ENCODE measurements at places on chromosomes 6 and 20.

DNA sequence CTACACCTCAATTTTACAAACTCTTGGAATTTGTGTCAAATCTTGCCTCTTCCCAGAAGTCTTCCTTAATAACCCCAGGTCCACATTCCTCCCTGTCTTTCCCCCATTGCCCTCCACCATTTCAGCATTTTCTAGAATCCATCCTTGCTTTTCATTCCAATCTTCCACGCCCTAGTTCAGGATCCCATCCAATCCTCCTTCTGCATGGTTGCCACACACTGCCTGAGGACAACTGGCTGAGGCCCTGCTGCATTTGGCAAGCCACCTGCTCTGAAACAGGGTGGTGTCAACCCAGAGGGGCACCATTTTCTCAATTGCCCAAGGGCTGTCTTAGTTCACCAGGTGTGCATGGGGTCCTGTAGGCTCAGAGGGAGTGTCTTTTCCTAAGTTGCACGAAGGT is 37.9 kb upstream of the RFPL4B start:
- DNase-seq = no peak

DNA sequence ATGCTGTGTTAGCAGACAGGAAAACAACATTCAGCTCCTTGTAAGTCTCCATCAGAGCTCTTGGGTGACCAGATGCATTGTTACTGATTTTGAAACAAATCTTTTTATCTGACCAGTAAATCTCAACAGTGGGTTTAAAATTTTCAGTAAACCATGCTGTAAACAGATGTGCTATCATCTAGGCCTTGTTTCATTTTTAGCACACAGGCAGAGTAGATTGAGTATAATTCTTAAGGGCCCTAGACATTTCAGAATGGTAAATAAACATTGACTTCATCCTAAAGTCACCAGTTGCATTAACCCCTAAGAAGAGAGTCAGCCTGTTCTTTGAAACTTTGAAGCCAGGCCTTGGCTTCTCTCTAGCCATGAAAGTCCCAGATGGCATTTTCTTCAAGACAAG is 237.2 kb upstream of the BMP2 start:
- DNase-seq = no peak

DNA sequence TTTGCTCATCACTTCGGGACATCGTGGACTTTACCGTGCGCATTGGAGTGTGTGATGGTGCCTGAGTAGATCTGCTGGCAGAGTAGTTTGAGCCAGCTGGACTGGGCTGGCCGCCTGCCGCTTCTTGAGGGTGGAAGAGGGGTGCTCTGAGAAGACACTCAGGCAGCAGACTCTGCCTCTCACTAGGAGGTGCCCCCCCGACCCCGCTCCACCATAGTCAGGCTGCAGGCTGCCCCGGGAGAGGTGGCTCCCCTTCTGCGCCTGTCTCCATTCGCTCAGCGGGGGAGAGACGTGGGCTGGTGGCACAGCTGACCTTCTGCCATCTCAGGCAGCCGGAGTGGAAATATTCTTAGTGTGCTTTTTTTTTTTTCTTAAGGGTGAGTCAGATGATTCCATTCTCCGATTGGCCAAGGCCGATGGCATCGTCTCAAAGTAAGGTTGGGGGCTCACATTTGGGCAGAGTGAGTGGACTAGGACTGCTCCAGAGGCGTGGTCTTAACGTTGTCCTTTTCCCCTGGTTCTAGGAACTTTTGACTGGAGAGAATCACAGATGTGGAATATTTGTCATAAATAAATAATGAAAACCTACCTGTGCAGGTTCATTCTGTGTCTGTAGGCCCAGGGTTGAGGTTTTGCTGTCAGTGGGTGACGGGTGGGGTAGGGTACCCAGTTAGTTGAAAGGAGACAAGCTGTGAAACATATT is 1.2 kb downstream of the RPS21 start:
- peak; percentile 85 for DNase-seq

DNA sequence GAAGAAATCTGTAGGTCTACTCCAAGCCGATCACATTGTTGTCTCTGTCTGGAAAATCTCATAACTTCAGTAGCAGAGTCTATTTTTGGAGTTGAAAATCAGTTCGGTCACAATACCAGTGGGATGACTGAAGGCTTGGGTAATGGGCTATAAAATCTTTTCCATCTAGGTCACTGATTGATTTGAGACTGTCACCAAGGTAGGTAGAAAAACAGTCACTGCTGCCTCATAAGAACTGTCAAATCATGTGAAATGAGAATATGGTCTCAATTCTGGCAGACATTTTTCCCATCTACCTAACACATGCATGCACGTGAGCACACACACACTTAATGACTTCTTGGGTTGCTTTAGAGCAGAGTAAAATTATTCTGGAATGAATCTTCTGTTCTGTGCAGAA is 1162.8 kb upstream of the CITED2 start:
- no peak for DNase-seq

DNA sequence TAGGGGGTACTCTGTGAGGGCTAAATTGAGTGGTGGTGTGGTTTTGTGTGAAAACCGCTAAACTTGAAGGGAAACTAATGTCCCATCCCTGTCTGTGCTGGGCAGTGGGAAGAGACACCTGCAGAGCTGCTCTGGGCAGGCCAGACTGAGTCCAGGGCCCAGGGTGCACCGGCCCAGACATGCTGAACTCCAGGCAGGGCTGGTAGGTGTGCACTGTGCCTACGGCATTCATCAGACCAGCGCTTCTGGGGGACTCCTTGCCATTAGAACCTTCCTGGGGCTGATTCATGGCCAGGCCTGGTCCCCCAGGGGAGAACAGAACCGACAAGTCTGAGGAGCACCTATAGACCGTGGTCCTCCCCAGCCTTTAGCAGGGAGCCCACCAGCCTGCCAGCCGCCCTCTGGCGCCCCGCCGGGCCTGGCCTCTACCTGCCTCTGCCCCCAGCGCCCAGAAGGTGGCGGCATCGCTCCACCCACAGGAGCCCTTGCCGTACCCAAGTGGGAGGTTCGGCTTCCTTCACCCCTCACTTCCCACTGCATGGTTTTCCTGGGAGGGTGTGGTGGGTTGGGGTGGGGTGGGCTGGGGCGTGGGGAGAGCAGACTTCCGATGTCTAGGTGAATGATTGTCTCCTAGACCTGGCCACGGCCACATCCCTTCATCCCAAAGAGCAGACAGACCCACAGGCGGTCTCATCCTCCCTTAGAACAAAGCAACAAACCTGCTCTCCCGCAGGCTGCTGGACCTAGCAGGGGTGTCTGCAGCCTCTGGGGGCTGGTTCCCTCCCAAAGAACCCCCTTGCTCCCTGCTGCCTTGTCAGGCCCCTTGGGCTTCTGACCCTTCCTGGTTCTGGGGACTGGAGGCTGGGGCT is 15.5 kb downstream of the CCDC167 start:
- DNase-seq = peak; percentile 52

- DNase-seq = no peak
Measured at GRCh38 chr20:33897313-33897912, 86.3 kb downstream of the CHMP4B start.

DNA sequence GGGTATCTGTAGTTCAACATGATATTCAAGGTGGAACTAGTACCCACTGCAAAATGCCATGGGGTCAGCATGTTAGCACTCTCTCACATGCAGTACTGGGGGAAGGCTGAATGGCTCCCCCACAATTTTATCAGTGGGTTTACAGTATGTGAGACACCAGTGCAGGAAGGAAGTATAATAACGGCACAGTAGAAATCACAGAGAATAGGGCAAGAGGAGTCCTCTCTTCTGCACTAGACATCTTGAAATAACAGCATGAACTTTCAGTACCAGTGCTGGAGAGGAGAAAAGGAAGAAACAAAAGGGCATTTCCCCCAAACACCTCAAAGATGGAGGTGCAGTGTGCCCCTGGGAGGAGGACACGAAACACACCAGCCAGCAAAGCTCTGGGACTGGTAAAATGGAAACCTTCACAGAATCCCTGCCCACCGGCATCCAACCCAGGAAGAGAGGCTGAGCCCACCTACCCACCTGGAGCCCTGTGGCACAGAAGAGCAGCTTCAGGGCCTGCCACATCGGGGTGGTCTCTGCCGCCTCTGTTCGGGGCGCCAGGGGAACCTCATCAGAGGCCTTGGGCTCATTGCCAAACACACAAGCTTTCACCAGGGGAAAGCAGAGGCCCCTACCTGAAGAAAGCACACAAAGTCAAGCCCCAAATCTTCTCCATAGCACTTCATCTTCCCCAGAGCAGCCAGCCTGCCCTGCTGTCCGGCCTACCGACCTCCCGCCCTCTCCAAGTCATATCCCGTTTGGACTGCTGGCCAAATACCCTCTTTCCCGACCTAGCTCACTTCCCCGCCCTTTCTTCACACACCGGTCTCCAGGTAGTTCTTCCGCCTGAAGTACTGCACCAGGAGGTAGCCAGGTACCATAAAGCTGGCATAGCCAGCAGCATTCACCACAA is 1.2 kb downstream of the SLC35B2 start:
- DNase-seq = no peak

GRCh38 chr6:3789018-3789895 is 37.7 kb upstream of the PXDC1 start:
- DNase-seq = no peak

DNA sequence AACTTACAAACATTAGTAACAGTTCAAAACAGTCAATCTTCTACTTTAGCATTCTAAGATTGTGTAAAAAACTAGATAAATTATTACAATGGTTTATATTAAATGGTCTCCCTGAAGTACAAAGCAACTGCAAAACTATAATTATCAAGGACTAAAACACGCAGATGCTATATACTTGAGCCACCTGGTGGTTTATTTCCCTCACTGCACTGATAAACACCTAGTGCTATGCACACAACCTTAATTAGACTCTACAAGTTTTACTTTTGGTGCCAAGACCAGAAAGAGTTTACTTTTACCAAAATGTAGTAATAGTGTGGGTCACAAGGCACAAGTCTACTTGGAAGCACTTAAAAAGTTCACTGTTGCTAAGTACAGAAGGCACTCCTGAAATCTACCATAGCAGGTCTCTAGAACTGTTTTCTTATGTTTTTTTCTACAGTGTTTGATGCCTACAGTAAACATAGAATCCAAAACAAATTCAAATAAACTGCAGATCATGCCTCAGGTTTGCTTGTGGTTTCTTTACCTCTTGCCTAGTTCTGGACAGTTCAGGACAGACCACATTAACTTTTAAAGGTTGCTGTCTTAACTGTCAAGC is 49.2 kb downstream of the GMDS start:
- DNase-seq = no peak

DNA sequence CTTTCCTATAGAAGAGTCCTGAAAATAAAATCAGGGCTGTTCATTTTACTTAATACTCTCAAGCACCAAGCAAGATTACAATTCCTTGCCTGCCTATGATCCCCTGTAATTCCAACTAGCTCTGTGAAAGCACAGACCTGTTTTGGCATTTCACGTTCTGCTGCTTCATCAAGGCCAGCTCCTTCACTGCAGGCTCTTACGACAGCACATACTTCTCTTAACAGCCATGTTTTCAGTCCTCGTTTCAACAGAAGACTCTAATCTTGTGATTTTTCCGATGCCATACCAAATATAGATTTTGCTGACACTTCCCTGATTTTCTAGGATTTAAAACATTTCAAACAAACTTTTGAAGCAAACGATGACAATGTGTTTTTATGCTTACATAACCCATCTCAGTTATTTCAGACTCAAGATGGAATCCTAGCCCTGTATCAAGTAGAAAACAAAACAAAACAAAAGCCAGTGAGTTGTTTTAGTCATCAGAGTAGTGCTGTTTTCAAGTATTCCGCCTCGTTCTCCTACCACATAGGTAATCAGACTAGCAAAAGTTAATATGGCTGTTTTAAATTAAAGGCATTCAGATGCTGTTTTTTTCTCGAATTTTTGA is 616.5 kb upstream of the CITED2 start:
- DNase-seq = no peak

DNA sequence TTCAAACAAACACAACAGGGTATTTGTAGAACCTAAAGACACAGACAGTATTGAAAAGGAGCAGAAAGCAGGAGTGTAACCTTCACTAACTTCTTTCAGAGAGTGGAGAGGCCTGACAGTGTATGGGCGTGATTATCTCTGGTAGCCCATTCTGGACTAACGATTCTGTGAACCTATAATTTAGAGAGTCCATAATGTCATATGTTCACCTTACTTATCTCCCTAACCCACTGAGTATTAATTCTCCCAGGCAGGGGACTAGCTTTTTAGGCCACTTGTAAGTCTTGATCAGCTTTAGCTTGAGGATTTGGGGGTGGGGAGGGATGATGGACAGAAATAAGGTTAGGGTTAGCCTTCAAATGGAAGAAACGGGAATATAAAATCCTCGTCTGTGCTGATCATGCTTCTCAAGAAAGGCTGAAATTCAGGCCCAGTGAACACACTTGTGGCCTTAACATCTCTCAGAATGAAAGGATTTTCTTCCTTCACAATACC is 2.8 kb upstream of the PARD6B start:
- peak; percentile 18 for DNase-seq

GRCh38 chr6:168179702-168180382 is 100.8 kb upstream of the FRMD1 start:
- DNase-seq = no peak

DNA sequence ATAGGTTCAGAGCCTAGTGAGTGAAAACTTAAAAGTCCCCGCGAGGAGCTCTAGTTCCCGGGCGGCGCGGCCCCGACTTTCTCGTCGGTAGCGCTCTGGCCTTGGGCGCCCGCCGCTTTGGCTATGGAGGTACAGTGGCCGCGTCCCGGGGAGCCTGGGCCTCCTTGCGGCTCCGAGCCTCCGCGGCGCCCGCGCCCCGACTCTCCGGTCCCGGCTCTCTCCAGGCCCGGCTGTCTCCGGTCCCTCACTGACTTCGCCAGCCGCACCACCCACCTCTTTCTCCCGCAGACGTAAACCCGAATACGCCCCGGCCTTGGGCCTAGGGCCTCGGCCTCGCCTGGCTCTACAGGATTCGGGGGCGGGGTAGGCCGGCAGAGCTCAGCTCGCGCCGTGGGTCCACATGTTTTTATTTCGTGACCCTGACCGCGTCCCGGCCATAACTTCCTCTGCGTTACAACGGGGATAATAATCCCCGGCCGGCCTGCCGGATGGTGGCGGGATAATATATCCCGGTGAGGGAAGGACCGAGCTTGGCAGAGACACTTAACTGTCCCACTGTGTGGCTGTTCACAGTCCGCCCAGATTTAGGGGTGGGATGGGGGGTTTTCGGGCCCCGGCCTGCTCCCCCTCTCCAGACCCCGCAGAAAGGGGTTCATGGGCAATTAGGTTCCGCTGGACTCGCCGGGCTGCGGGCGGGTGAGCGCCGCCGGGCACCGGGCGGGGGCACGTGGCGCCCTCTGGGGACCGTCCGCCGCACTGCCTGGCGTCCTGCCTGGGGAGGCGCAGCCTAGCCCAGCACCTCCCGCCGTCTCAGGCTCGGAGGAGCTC is 10.0 kb upstream of the TBX18 start:
- DNase-seq = no peak
